ENCODE measurements at places on chromosomes 4 and X. TPM values are rescaled to one million over a fixed set of nuclear protein-coding genes. Genes with fewer than 3 reads are reported as not detected.

Gene FGB
- 2.5 TPM for total RNA-seq

Gene RAI2
- 2.3 TPM for total RNA-seq

Gene MTNR1A
- total RNA-seq = not detected

Gene MAGEB17
- not detected for total RNA-seq

Gene STS
- 1.3 TPM for total RNA-seq

Gene RNF113A
- 23.4 TPM for total RNA-seq

Gene VEGFC
- 0.13 TPM for total RNA-seq

Gene DAPP1
- 14.3 TPM for total RNA-seq

Gene DKK2
- total RNA-seq = 0.09 TPM

Gene AMTN
- total RNA-seq = not detected

Gene FRAS1
- total RNA-seq = 0.23 TPM

Gene GASK1B
- 0.57 TPM for total RNA-seq

Gene TMSB15A
- not detected for total RNA-seq

All from T-cell (primary cell).